ENCODE measurements at places on chromosomes 16 and 17.

DNA sequence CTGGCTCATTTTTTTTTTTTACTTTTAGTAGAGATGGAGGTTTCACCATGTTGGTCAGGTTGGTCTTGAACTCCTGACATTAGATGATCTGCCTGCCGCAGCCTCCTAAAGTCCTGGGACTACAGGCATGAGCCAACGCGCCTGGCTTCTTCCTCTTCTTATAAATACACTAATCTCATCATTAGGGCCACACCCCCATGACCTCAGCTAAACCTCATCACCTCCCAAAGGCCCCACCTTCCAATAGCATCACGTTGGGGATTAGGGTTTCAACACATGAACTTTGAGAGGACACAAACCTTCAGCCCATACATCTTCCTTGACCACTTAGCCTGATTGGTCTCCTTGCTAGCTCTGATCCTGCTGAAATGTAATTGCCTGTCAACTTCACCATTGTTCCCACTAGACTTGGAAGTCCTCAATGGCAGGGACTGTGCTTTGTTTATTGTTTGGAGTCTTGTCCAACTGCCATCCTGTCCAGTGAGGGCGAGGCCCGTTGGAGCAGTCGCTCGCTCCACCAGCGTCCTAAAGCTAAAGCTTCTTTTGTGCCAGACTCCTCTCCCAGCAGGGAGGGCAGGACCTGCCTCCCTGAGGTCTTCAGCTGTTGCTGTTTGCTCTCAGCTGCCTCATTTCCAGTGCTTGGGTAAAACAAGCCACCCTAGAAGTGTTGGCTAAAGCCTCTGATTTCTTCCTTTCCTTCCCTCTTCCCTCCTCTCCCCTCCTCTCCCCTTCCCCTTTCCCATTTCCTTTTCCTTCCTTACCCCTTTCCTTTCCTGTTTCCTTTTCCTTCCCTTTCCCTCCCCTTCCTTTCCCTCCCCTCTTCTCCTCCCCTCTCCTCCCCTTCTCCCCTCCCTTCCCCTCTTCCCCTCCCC is 85.3 kb downstream of the HAPSTR1 start:
- no peak for DNase-seq

GRCh38 chr16:81681311-81681710 is 97.8 kb upstream of the PLCG2 start:
- no peak for DNase-seq

DNA sequence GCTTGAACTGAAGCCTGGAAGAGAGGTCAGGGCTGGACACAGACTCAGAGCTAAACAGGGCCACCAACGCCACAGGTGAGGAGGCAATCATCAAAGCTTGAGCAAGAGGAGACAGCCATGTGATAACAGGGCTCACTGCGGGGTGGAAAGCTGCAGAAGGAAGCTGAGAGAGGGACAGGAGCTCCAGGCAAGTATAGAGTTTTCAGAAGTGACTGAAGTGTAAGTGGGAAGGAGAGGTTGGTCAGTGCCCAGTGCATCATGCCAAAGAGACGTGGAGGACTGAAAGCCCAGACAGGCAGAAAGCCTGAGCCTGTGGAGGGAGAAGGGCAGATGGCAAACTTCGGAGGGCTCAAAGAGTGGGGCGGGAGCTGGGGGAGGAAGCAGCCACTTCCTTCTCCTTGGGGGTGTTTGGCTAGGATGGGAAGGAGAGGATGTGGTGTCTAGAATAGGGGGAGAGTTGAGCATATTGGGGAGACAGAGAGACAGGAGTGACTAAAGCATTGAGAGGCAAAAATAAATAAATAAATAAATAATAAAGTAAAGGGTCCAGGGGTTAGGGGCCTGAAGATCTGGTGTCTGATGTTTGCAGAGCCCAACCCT is 2.6 kb downstream of the KIFC3 start:
- DNase-seq, result no peak

GRCh38 chr17:13002761-13003453 is 14.9 kb downstream of the ELAC2 start:
- peak; percentile 39 for DNase-seq

- DNase-seq, result no peak
Measured at GRCh38 chr16:67552476-67552875, 9.8 kb upstream of the CTCF start.

- no peak for DNase-seq
Measured at GRCh38 chr16:79329967-79330366, 270.6 kb downstream of the MAF start.

DNA sequence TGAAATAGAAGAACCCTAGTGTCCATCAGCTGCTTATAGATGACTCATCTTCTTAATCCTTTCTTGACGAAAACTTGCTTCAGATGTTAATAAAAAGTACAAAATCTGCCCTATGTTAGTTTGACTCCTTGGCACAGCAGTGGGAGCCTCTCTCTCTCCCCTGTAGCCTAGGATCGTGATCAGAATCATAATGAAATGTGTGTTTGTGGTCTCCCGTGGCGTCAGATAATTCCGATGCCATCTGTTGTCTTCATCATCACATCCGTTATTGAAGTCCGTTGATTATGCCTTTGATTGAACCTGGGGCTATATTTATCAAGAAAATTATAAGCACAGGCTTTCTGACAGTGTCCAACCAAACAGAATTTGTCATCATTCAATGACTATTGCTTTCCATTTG is 102.5 kb downstream of the BMERB1 start:
- no peak for DNase-seq

- DNase-seq, result no peak
Measured at GRCh38 chr16:5873221-5873620, 775.6 kb upstream of the EEF2KMT start.

Data from NCI-H2227 treated with DMSO at 0.1 percent for 48 hours (cell line).